ENCODE measurements at places on chromosomes 4 and X.

- DNase-seq = no peak
Measured at GRCh38 chr4:55021214-55021613, 104.2 kb downstream of the KDR start.

- no peak for DNase-seq
Measured at GRCh38 chrX:24080704-24081103, 25.9 kb downstream of the EIF2S3 start.

DNA sequence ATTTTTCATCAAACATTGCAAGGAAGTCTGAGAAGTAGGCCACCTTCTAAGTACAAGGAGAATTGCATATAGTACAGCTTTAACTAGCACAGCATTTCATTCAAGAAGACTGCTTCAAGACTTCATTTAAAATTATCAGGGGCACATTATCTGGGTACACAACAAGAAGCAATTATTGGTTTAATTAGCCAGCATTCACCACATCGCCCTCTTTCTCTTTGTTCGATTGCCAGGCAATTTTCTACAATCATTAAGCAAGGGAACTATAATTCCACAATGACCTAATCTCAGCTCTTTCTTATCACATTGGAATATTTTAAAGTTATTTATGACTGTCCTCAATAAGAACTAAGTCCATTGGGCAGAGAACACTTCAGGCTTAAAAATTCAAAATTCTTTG lies 1347.1 kb upstream of the PABPC4L start:
- no peak for DNase-seq

DNA sequence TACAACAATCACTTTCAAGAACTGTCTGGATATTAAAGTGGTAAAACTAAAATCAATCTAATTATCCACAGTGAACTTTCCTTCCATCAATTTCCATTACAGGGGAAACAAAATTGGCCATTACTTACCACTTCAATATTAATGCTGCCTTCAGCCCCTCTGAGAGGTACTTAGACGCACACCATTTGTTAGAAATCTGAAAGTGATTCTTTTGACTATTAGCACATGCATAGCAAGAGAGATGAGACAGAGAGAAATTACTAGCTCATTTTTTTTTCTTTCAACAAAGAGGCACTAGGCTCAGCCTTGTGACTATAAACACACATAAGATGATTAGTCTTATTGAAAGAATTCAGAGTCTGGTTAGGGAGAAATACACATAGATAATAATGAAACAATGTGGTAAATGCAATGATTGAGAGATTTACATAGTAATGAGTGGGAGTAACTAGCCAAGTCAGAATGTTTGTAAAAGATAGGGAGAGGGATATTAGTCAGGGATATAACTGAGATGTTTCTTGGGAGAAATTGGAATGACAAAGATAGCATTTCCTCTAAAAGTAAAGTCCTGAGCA lies 93.3 kb downstream of the YIPF7 start:
- no peak for DNase-seq

GRCh38 chr4:22515145-22515887 lies 550 bp downstream of the ADGRA3 start:
- peak; percentile 58 for DNase-seq

DNA sequence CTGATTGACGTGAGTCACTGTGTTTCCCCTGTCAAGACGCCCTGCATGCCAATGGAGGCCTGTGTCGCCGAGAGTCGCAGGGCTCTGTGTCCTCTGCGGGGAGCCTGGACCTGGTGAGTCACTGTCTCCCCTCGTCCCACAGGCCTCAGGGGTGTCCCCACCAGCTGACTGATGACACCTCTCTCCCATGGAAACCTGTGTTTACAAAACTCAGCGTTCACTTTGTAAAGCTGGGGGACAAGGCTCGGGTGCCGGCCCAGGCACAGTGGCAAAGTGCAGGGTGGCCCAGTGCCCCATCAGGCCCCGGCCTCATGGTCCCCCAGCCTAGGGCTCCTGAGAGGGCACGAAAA lies 21.2 kb upstream of the HGFAC start:
- DNase-seq = no peak

- no peak for DNase-seq
Measured at GRCh38 chr4:172546782-172547181, 621.8 kb upstream of the GALNT7 start.

DNA sequence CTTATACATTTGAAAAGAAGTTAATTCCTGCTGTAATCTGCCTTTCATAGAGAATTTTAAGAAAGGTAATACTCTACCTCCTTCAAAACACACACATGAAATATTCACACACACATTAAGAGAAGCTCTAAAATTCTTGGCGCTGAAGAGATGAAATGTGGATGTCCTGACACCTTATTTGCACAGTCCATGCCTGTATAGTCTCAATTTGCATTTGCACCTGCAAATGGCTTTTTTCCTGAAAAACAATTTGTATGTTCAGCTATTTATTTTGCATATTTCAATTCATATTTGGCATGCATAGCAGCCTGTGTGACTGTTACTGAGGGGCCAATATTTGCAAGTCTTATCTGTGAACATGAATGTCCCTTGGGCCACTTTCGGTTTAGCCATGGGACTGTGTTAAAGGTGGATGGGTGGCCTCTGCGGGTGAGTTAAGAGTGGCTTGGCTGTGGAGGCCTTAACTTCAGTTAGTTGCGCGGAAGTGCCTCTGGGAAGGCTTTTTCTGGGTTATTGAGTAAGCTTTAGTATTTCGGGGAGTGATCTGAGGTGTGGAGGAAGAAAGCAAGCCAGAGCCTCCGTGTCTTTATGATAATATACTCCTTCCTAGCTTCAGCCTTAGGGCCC lies 443.3 kb upstream of the FAT1 start:
- no peak for DNase-seq

GRCh38 chr4:48138936-48139335 lies 4.9 kb upstream of the TXK start:
- DNase-seq = no peak

GRCh38 chr4:17511051-17511450 lies 839 bp downstream of the QDPR start:
- DNase-seq = no peak

- no peak for DNase-seq
Measured at GRCh38 chr4:38902695-38903094, 35.1 kb downstream of the FAM114A1 start.

GRCh38 chr4:29538889-29539646 lies 1181.1 kb upstream of the PCDH7 start:
- DNase-seq = no peak

GRCh38 chrX:30246769-30247489 lies at the start of gene MAGEB1:
TSS of gene MAGEB1 (plus strand) at chrX:30247146. CDS start at chrX:30250494, 3,348 bp downstream.
- no peak for DNase-seq

DNA sequence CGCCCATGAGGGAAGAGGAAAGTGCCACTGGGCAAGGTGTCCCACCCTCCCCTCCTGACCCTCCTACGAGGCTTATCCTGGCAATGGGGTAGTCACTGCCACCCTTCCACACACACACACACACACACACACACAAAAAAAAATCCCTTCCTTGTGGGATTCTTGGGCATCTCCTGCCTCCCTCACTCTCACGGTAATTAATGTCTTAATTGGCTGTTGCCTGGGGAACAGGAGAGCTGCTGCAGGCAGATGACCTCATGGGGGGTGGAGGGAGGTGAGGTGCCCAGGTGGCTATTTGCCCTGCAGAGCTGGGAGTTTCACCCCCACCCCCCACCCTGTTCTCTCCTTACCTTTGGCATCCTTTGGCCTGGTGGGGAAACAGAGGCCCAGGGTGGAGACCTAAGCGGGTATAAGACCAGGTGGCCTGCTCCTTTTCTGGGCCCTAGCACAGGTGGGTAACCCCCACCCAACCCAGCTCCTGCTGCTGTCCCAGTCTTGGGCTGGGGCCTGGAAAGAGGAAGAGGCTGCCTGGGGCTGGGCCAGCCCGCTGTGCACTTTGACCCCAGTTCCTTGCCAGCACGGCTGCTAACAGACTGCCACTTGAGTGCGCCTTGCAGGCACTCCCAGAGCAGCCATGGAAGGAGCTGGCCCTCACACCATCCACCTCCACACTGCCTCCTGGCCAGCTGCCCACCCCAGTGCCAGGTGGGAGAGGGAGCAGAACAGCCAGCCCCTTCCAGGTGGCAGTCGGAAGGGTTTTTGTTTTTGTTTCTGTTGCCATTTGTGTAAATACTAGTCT lies 12.6 kb downstream of the EFNB1 start:
- DNase-seq = no peak

- DNase-seq = no peak
Measured at GRCh38 chrX:13900351-13900750, 83.5 kb upstream of the GPM6B start.

- no peak for DNase-seq
Measured at GRCh38 chrX:150841456-150842197, 56.8 kb downstream of the CD99L2 start.

DNA sequence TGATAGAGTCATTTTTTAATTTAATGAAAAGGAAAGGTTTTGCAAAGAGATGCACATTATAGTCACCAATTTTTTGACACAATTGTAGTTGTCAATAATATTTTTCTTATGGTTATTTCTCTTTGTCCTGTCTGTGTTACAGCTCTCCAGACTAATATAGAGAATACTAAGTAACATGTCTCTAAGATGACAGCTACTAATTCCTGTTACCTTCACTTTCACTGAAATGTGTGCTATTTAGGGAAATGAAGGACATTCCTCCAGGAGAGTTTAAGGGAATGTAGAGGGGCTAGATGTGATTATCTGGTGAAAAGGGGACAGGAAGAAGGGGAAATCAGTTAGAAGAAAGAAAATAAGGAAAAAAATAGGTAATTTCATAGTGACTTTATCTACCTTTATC lies 1.4 kb downstream of the KLHL5 start:
- DNase-seq = no peak

DNA sequence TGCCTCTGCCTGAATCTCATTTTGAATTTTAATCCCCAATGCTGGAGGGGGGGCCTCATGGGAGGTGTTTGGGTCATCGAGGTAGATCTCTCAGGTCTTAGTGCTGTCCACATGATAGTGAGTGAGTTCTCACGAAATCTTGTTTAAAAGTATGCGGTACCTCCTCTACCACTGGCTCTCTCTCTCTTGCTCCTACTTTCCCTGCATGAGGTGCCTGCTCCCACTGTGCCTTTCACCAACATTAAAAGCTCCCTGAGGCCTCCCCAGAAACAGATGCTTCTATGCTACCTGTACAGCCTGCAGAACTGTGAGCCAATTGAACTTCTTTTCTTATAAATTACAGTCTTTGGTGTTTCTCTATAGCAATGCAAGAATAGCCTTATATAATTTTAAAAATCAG lies 560.7 kb upstream of the CPEB2 start:
- DNase-seq = no peak

GRCh38 chr4:169567916-169568315 lies 44.5 kb downstream of the NEK1 start:
- DNase-seq = no peak

Measured in amniotic stem cell (primary cell).